ENCODE measurements at places on chromosomes 11 and 22.

GRCh38 chr22:49992921-49993648 is 19.5 kb downstream of the IL17REL start:
- DNase-seq: peak; percentile 42

DNA sequence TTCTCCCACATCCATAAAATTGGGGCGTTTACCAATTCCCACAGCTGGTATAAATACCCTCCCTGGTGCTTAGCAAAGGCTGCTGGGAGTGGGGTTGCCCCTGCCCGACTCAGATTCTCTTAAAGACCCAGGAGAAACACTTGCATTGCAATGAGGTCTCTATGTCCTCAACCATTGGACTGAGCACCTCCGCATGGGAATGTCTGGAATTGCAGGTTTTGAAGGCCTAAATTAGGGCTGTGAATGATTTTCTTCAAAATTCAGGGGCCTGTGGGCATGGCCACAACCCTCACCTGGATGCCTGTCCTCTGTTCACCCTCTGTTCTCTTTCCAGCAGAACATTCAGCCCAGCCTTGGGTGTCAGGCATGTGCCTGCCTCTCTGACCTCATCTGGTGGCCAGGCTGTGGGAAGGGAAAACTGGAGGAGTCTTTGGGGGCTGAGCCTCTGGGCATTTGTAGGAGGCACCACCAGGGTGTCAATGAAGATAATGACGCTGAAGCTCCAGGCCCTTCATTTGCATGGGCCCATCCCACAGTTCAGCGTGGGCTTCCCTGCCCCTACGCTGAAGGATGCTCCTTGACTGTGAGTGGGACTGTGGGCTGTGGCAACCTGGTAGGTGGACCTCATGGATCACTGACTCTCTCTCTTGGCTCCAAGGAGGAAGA is 52.7 kb upstream of the MYEOV start:
- no peak for DNase-seq

DNA sequence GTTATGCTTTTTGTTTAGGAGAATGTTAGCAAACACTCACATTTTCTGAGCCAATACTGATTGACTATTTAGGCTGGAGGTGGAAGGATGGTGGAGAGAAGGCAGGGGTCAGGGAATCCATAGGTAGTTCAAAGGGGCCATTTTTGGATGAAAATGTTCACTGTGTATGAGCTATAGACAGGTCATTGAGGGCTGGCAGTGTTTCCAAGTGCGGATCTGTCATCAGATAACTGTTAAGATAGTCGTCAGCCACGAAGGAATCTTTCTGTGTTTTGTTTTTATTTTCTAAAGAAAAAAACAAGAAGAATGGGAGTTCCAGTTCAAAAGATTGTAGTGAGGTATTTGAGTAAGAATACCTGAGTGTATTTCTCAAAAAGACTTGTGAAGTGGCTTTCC is 3.1 kb downstream of the KCNJ5 start:
- no peak for DNase-seq

GRCh38 chr22:22698263-22698750 is 53.9 kb downstream of the GGTLC2 start:
- DNase-seq: no peak

- DNase-seq: no peak
Measured at GRCh38 chr11:109019342-109019936, 354.6 kb downstream of the DDX10 start.

GRCh38 chr22:37804881-37805809 is 2.6 kb upstream of the GCAT start:
- peak; percentile 24 for DNase-seq

GRCh38 chr11:125368757-125369156 is 127.3 kb downstream of the FEZ1 start:
- no peak for DNase-seq

DNA sequence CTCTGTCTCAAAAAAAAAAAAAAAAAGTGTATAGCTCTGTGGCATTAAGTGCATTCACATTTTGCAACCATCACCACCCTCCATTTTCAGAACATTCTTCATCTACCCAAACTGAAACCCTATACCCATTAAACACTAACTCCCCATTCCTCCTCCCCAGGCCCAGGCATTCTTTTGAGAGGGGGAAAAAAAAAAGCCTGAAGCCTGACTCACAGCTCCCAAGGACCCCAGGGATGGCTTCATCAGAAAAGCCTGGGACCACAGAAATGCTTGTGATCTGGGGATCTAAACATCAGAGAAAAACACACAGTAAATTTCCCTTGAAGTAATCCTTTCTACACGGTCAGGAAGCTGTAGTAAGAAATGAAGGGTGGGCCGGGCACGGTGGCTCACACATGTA is 10.7 kb upstream of the GTSE1 start:
- DNase-seq: no peak

DNA sequence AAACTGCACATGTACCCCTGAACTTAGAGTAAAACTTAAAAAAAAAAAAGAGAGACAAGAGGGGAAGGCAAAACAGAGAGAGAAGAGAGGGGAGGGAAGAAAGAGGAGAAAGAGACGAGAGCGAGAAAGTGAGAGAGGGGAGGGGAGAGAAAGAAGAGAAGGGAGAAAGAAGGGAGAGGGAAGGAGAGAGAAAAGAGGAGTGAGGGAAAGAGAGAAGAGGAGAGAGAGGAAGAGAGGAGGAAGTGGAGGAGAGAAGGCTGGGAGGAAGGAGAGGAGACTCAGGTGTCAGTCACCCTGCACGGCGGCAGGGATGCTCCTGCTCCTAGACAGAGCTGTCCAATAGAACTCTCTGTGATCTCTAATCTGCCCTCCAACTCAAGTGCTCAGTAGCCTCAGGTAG is 248.3 kb downstream of the MIAT start:
- no peak for DNase-seq

- no peak for DNase-seq
Measured at GRCh38 chr22:23179381-23180299, 669 bp upstream of the BCR start.

DNA sequence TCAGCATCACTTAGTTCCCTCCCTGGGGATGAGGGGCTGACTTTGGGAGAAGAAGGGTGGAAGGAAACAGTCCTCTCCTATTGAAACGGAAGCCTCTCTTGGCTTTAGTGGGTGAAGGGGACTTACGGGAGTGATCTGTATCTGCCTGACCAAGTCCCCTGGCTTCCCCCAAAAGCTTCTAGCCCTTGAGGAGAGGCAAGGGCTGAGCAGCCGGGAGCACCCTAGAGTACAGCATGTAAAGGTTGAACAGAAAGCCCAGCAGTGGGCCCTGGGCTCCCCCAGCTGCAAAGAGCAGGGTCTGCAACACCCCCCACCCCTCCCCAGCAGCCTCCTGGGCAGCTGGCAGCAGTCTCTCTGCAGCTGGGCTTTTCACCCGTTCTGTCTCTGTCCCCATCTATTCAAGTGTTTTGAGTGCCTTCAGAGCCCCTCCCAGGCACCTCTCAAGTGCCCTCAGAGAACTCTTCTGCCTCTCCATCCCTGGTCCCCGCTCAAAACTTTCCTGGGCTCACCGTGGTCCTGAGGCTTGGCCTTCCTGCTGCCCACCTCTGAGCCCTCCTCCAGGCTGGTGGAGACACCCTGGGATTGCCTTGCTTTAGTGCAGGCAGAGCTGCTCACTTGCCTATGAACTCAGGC is 2.7 kb downstream of the CAPN5 start:
- no peak for DNase-seq
